ENCODE measurements at places on chromosomes 4 and X.

- DNase-seq: no peak
Measured at GRCh38 chr4:140251571-140251970, 97.6 kb upstream of the MAML3 start.

DNA sequence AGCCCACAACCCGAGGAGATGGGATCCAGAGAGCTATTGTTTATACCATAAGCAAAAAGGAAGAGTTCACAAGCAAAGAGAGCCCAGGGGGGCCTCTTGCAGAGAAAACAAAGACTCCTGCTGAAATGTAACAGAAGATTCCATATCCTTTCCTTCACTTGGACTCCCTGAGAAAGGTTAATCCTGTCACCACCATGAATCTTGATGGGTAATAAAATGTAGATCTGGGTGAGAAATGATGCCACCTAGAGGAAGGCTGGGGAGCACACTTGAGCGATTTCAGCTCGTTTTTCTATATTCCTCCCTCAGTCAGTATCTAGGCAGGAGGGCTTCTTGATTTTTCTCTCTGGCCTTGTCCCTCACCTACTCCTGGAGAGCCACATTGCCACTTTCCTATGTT lies 10.2 kb upstream of the KCNE5 start:
- no peak for DNase-seq

DNA sequence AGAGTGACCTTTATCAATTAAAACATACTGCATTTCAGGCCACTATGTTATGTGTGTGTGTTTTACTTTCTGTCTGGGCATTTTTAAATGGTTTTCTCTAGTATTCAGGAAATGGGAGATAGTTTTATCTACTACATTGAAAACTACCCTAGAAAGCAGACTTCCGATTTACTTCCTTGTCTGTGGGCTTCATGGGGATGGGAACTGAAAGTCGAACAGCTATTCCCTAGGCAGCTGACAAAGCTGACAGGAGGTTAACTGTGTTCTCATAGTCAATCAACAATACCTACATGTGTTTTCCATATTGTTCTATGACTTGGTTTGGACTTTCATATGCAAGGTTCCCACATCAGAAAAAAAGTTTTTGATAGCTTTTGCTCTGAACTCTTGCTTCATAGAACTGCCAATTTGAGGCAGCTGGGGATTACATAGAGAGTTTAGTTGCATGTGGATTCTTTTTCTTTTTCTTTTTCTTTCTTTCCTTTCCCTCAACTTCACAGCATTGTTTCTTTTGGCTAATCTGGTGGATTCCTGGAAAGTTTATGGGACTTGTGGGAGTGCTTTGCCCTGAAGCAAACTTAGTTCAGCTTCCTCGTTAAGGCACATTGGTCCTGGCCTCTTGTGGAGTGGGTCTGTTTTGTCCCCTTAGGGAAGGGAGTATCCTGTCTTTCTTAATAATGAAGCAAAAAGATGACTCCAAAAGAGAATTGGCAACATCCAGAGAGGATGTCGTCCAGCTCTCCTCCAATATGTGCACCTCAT lies 327.1 kb upstream of the GIMD1 start:
- DNase-seq: no peak

DNA sequence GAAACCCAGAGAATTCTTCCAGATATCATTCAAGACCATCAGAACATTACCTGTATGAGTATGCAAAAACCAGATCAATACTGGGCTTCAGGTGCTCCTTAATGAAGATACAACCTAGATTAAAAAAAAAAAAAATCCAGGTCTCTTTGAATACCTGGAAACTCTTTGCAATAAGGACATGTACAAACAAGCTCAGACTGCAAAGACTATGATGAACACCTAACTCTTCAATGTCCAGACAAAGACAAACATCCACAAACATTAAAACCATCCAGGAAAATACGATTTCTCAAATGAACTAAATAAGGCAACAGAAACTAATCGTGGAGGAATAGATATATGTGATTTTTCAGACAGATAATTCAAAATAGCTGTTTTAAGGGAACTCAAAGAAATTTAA lies 38.7 kb downstream of the NLRP2B start:
- DNase-seq: no peak

GRCh38 chrX:43817444-43817843 lies 64.8 kb downstream of the MAOB start:
- no peak for DNase-seq

- no peak for DNase-seq
Measured at GRCh38 chr4:14856062-14856933, 146.0 kb upstream of the CPEB2 start.

GRCh38 chr4:112492321-112492720 lies 23.7 kb downstream of the NEUROG2 start:
- no peak for DNase-seq

- no peak for DNase-seq
Measured at GRCh38 chr4:154911608-154912098, 130.6 kb downstream of the RBM46 start.

GRCh38 chr4:21652508-21653231 lies 295.9 kb downstream of the KCNIP4 start:
- DNase-seq: no peak

DNA sequence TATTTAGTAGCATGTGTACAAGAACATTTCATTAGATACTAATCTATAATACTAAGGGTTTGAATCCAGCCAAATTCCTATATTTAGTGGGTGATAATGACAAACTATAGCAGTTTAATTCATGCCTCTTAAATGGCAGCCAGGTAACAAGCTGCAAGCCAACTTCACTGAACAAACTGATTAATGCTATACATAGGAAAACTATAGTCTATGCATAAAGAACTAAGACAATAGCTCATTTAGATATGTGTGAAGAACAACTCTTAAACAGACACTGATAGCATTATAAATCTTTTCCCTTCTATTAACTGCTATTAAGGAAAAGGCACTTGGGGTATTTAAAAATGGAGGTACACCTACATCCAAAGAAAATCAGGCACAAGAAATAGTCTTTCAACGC lies 19.1 kb downstream of the ACSL1 start:
- no peak for DNase-seq

GRCh38 chr4:101958547-101958946 lies 168.0 kb downstream of the BANK1 start:
- DNase-seq: no peak

GRCh38 chr4:28562913-28563312 lies 1702.3 kb downstream of the STIM2 start:
- DNase-seq: no peak

DNA sequence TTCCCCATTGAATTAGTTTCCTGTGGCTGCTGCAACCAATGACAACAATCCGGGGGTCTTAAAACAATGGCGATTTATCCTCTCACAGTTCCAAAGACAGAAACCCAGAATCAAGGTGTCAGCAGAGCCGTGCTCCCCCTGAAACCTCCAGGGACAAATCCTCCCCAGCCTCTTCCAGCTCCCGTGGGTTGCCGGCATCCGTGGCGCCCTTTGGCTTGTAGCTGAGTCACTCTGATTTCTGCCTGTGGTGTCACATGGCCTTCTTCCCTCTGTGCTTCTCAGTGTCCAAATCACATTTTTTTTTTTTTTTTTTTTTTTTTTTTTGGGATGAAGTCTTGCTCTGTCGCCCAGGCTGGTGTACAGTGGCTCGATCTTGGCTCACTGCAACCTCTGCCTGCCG lies 64.5 kb upstream of the STX18 start:
- DNase-seq: no peak

DNA sequence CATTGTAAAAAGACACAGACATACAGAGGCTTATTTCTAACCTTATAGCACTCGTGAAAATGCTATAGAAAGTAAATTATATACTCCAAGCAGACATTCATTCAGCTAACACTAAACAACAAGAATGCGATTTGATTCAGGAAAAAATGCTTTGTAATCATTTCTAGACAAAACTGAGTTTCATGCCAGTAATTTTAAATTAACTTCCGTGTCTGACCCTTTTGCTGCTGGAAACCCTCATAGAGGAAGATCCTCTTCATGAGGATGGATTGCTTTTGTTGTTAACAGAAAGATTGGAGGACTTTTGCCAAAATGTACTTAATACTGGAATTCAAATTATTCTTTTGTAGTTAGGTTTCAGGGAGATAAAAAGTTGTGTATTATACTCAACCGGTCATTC lies 43.3 kb downstream of the GUCY1A1 start:
- no peak for DNase-seq

DNA sequence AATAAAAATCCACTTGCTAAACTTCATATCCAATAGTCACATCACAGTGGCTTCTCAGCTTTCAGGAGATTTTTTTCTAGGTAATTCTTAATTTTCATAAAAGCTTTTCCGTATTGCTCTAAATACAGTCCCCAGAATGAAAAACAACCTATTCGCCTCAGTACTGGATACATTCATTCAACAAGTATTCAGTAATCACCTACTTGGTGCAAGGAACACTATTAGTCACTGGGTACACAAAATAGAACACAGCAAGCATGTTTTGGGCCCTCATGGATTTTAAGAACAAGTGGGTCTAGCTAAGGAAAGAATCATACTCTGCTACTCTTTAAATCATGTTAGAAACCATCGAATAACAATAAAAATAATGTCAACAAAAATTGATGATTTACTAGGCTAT lies 2.8 kb upstream of the BEX3 start:
- DNase-seq: no peak

DNA sequence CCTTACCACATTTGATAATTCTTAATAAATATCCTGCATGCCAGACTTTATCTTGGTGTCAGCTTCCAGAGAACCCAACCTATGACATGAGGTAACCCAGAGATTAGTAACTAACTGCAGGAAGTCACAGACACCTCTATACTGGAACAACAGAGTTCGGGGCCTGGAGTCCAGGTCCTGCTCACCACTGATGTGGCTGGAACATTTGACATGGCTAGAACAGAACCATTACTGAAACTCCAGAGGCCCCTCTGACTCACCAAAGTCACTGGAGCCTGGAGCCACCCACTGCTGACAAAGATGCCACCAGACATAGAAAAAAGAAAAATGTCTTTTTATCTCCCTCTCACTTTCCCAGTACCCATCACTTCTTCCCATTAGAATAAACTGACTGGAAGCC lies 403.7 kb downstream of the MID1IP1 start:
- no peak for DNase-seq

DNA sequence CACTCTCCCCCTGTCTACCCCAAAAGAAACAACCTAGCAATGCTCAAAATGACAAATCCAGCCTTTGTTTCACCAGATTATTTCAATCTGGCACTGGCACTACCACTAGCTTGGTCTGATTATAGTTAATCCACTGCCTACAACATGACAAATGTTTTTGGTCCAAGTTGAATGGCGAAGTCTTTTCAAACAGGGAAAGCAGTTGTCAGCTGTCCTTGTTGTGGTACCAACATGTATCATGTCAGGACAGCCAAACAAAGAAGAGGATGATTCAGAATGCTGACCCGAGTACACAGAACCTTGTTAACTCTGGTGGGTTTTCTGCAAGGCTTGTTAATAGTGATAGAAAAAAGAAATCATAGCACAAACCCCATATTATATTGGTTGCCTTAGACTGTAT lies 160.8 kb upstream of the ANK2 start:
- DNase-seq: no peak

GRCh38 chr4:113471146-113471860 lies 290.2 kb downstream of the CAMK2D start:
- DNase-seq: no peak

GRCh38 chrX:140971099-140971795 lies 31.1 kb upstream of the SPANXB1 start:
- no peak for DNase-seq

DNA sequence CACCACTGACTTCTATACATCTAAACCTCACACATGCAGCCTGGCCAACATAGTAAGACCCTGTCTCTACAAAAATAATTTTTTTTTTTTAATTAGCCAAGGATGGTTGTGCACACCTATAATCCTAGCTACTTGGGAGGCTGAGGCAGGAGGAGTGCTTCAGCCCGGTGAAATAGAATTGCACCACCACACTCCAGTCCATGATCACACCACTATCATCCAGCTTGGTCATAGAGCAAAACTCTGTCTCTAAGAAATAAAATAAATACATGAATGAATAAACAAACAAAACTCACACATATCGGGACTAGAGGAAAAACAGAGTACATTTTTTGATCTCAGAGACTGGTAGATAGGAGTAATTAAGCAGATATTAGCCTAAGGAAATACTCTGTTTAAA lies 66.6 kb upstream of the PDE5A start:
- DNase-seq: no peak

GRCh38 chr4:85726555-85726954 lies 251.6 kb downstream of the ARHGAP24 start:
- no peak for DNase-seq

- DNase-seq: no peak
Measured at GRCh38 chrX:24494647-24495075, 29.6 kb downstream of the PDK3 start.

DNA sequence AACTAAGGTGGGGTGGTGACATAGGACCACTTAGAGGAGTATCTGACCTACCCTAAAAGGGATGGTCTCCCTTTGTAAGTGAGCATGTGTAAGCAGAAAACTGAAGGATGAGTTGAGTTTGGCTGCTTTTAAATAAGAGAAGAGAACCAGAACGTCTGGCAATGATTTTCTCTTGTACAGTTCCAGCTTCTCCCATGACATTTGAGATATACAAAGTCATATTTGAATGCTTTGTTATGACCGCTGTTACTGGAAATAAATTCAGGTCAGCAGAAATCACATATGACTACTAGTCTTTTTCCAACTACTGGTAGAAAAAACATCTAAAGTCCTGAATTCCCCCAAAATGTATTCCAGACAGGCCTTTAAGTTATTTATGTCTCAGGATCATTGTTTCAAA lies 313.3 kb upstream of the BMP3 start:
- DNase-seq: no peak

DNA sequence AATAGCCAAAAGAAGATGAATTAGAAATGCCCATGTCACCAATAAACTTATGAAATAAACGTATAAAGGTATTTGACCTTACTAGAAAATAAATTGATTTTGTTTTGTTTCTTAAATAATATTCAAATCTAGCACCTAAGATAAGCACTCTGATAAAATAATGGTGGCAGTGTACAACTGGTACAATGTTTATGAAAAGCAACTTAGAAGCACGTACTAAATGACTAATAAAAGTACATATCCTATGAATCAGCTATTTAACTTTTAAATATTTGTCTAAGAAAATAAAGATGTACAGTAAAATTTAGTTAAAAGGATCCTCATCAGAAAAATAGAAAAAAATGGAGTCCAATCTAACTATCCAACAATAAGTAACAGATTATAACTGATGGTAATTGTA lies 6.7 kb downstream of the MANBA start:
- DNase-seq: no peak

GRCh38 chrX:118437283-118437682 lies 58.3 kb upstream of the DOCK11 start:
- DNase-seq: no peak

DNA sequence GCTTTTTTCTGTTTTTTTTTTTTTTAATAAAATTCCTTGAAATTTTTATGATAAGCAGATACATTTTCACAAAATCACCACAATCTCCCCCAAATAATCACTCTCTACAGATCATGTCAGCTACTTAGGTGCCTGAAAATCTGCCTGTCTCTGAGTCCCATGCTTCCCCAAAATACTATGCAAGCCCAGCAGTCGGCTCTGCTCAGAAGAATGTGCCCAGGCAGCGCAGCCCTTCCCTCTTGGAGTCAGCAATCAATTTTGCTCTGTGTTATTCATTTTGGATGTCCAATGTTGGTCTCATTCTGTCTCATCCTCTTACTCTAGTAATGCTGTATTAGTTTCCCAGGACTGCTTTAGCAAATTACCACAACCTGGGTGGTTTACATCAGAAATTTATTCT lies 24.9 kb upstream of the C1QTNF7 start:
- DNase-seq: no peak

Measured in right renal pelvis (tissue), 4 donors.